ENCODE measurements at places on chromosomes 7 and 10.

- DNase-seq, result no peak
Observed at GRCh38 chr7:106613848-106614560, 47.0 kb downstream of the CCDC71L start.

DNA sequence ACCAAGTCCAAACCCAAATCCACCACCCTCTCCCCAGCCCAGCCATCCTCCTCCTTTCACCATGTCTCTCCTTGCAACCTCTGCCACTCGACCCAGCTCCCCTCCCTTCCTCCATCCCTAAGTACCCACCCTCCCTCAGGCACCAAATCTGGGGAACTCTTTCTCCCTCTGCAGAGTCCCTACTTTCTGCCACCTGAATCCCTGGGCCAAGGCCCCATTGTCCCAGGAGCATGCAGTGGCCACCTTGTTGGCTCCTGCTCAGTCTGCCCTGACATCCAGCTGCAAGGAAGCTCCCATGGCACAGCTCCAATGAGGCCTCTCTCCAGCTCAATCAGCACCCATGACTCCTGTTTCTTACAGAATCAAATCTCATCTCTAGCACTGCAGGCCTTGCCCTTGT lies 5.5 kb upstream of the UNC5B start:
- no peak for DNase-seq

- DNase-seq, result no peak
Observed at GRCh38 chr10:75102830-75103673, 8.4 kb upstream of the SAMD8 start.

- no peak for DNase-seq
Observed at GRCh38 chr10:5596611-5597341, 69.6 kb downstream of the ASB13 start.

GRCh38 chr10:79081353-79082034 lies 12.7 kb downstream of the ZMIZ1 start:
- no peak for DNase-seq

DNA sequence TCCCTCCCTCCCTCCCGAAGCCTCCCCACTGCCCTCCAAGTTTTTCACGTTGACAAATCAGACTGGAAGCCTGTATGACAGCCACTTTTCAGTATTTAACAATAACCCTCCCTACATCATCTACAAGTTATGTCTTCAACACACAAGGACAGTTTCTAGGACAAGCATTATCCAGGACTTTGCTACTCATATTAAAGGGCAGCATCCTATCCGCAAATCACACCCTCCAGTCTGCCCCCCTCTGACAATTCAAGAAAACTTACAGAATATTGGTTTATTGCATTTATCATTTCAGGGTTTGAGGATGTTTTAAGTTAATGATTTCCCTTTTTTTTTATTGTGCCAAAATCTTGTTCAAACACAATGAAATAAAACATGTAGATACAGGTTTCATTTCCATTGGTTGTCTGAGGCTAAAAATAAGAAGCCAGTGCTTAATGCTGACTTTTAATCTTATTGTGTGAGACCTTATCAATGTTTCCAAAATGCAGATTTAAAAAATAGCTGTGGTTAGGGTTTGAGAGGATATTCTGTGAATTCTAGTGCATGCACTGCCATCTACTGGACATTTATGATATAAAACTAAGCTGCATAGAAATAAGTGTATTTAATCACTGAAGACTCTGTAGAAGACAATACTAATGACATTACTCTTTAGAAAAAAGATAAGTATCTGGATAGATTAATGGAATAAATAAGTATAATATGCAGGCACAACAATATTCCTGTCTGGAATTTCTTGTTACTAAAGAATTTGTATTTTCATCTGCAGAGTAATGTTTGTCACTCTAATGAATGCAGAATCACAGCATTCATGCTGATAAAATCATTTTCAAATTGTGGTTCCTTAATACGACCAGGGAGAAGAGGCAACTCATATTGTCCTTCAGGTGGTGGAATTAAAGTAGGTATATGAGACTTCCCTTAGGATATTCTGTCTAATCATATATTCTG lies 64.1 kb downstream of the CAV1 start:
- peak; percentile 5 for DNase-seq

- DNase-seq, result no peak
Observed at GRCh38 chr10:123997013-123997412, 96.4 kb downstream of the CHST15 start.

GRCh38 chr10:63457594-63457993 lies 8.2 kb downstream of the JMJD1C start:
- no peak for DNase-seq

- peak; percentile 16 for DNase-seq
Observed at GRCh38 chr7:66505531-66506451, 122.9 kb upstream of the KCTD7 start.

GRCh38 chr7:12942609-12943008 lies 255.2 kb downstream of the ARL4A start:
- peak; percentile 7 for DNase-seq

- DNase-seq, result no peak
Observed at GRCh38 chr7:23238983-23239652, 7.5 kb upstream of the GPNMB start.

- no peak for DNase-seq
Observed at GRCh38 chr7:24284699-24285506, 913 bp downstream of the NPY start.

DNA sequence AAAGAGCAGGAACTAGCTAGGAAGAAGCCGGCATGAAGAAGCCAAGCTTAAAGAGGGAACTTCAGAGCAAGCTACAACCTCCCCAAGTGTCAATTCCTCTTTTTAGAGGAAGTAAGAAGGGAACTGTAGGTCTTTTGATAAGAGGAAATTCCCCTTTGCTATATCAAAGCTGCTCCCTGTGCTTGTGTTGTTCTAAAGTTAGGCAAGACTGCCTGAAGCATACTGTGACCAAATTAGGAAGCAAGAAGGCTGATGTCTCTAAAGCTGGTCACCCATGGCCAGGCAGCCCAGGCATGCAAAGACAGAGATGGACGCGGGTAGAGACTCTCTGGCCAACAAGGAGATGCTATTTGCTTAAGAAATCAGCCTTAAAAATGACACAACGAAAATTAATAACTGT lies 87.9 kb downstream of the RNF216 start:
- no peak for DNase-seq

- no peak for DNase-seq
Observed at GRCh38 chr7:10767771-10768170, 205.9 kb upstream of the PHF14 start.

DNA sequence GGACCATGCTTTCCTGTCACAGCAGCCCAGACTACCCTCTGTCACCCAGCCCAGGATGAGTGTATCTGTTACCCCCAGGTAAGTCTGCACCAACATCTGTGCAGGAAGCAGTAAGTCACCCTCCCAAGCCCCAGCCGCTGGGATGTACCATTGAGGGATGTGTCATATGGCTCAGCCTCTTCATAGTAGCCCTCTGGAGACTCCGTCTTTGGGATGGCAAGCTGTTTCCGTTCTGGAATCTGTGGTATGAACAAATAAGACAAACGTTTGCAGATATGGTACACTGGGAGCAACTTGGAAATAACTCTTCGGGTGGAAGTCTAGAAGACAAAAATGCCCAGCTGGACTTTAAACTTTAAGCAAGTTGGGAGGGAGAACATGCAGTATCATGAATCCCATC lies 81.3 kb downstream of the AFAP1L2 start:
- DNase-seq, result no peak
